AG09319 (cell line): ENCODE measurements at places on chromosomes 2 and 18.

DNA sequence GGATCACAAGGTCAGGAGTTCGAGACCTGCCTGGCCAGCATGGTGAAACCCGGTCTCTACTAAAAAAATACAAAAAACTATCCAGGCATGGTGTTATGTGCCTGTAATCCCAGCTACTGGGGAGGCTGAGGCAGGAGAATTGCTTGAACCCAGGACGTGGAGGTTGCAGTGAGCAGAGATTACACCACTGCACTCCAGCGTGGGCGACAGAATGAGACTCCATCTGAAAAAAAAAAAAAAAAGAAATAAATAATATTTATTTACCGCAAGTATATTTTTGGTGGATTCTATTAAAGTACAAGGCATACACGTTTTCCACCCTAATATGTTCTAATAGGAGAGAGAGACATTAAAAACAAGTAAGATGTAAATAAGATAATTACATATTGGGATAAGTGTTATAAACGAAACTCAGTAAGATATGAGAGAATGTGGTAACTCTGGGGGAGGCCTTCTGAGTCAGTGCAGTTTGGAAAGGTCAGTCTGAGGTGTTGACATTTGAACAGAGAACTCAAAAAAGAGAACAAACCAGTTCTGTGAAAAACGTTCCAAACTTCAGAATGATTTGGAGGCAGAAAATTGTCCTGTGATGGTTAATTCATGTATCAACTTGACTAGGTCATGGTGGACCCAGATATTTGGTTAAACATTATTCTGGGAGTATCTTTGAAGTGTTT, 8.8 kb upstream of the POLI start:
- no peak for DNase-seq

- DNase-seq: no peak
Measured at GRCh38 chr2:43714164-43714563, 37.9 kb upstream of the C1GALT1C1L start.

GRCh38 chr2:216031960-216032689, 18.8 kb upstream of the MREG start:
- DNase-seq: peak; percentile 43

- no peak for DNase-seq
Measured at GRCh38 chr2:239876271-239876947, 148.7 kb downstream of the NDUFA10 start.

DNA sequence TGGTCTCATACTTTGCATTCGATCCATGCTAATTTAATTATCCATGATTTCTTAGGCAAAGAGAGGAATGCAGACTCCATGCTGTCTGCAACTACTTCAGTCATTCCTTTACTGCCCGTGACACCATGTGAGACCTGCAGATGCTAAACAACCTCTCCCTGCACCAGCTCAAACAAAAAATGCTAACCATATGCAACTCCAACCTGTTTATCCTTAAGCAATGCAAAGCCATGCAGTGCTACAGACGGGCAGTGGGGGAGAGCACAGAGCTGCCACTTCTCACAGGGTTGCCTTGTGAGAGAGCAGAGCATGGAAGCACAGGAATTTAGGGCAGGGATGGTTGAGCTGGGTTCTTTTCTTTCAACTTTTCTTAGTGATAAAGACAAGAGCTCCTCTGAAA, 74.9 kb upstream of the KLHL14 start:
- no peak for DNase-seq

DNA sequence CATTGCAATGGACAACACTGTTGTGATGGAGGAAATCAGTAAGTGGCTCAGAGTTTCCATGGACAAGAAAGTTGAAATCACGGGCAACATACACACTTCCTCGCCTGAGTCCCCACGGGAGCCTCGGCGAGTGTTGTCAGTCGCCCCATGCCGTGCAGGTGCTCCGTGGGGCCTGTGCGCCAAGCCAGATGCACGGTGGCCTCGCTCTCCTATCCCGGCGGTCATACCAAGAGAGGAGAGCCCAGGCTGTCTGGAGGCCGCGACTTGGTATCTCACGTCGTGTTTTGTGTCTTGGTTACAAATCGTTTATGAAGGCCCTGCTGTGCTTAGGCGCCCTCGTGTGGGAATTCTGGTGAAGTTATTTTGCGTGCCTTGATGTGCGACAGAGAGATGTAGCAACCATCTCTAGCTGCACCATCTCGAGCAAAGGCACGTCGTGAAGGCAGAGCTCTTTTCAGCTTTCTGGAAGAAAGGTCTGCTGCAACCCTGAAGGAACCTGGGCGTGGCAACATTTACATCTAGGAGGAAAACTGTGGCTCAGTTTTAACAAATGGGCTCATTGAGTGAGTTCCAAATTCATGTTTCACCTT, 21.8 kb downstream of the ATG4B start:
- DNase-seq: peak; percentile 40

DNA sequence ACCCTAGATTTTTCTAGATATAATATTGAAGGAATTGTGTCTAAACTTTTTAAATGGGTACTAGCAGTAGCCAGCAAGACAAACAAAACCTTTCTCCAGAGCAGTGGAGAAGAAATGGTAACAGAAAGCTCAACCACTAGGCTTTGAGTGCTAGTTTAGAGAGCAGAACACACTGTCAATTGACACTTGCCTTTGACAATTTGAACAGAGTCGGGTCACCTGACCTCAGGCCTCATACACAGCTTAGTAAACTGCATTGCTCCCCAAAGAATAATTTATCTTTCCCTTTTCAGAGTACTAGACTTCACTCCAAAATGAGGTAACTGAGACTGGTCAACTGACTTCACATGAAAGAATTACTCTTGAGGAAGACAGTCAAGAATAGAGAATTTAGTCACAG, 48.6 kb downstream of the FIGN start:
- DNase-seq: no peak

DNA sequence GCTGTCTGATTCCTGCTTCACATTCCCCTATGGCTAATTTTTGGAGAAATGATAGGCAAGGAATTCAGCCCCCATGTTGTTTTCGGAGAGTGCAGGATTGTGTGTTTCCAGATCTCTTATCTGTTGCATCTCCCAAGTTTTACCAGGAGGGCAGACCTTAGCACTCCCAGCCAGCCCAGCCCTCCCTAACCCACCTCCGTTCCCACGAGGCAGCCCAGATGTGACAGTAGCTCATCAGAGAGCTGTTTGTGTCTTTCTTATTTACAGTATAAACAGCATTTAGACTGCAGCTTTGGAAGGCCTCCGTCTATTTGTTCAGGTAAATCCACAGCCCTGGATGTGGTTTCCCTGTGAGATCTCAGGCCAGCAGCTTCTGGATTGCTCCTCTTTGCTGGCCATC, 91.6 kb downstream of the THNSL2 start:
- no peak for DNase-seq
